ENCODE measurements at places on chromosomes 1 and 21.

DNA sequence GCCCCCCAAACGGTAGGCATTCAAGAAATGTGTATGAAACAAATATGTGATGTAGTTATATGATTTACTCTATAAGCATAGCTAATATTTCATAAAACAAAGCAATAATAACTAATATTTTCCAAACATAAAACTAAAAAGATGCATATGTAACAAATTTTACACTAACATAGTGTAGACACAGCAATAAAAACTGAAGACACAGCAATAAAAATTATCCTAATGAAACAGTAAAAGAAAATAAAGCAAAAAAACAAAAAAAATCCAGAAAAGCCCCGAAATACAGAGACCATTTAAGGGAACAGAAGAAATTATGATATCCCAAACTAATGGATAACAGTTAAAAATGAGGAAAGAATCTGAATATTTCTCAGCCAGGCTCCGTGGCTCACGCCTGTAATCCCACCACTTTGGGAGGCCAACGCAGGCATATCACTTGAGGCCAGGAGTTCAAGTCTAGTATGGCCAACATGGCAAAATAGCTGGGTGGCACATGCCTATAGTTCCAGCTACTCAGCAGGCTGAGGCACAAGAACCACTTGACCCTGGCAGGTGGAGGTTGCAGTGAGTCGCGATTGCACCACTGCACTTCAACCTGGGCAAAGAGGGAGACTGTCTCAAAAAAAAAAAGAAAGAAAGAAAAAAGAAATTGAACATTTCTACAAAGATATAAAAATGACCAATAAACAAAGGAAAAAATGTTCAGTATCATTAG is 38.2 kb upstream of the PSMG1 start:
- DNase-seq = no peak

DNA sequence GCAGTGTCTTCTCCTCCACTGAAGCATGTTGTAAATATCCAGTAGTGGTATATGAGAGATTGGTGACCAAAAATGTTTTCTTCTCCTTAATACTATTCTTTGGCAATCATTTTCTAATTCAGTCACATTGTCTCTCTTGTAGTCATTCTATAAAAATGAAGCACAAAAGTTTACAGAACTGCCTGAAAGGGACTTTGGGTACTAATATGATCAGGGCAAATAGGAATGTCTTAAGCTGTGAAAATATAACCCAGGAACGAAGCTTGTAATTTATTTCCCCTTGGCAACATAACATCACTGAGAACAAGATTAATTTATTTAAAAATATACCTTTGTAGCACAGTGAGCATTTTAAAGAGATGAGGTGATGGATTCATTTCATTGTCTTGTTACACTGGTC is 4.9 kb downstream of the B3GALT2 start:
- DNase-seq = no peak

DNA sequence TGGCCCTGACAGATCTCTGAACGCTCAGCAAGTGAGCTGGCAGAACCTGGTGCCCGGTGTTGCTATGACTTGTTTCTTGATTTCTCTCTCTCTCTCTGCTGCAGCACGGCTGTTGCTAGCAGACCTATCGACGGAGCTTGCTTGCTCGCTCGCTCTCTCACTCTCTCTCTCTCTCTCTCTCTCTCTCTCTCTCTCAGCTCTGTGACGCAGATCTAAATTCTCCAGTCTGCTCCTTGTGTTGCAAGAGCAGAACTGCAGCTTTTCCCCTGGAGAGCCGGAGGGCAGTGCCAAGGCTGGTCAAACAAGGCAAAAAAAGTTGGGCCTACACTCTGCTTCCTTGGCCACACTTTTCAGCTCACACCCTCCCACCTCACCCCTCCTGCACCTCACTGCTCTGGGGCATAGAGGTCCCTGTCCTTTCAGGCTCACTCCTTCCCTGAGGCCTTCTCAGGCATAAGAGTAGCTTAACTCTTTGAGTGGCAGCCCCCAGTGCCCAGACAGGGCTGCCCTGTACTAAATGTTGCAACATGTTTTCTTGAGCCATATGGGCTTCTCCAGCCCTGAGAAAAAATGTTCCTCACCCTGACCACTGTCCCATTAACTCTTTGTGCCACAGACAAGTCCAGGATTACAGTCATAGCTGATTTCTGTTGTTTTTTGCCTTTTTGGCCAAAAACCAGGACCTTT is 72.2 kb downstream of the CD46 start:
- peak; percentile 99 for DNase-seq

DNA sequence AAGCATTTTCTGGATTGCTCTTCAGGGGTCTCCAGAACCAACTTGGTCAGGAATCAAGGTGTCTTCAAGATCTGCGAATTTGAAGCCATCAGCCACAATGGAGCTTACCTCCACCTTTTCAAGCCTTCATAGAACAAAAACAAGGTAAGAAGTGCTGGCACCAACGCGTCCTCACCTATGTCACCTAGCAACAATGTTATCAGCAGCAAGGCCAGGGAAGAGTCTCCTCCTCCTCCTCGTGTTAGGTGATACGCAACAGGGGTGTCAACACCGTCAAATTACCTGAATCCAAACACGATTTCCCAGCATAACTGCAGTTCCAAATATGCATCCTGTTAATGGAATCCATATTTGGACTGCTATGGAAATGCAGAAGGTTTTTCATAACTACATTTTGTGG is 4.1 kb upstream of the TIAM1 start:
- DNase-seq = no peak

GRCh38 chr1:200342511-200343311 is 67.1 kb downstream of the ZNF281 start:
- peak; percentile 72 for DNase-seq

DNA sequence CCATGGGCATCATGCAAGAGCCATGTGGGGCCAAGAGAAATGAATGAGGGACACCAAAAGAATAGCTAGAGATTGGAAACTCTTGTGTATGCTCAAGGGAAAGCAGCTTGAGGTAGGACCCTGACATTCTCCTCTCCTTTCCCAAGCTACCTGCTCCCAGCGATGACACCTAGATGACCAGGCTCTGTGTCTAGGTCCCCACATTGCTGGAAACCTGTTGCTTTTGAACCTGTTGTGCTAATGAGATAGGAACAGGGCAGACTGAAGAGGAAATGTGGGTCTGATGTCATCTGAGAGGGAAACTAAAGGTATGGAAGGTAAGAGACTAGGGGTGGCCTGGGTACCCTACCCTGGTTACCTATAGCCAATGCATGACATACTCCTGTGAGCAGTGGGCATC is 1.8 kb downstream of the FMOD start:
- no peak for DNase-seq

- no peak for DNase-seq
Observed at GRCh38 chr1:86064899-86065298, 91.7 kb downstream of the COL24A1 start.

- no peak for DNase-seq
Observed at GRCh38 chr1:1085911-1086841, 12.1 kb upstream of the RNF223 start.

GRCh38 chr1:67754526-67754920 is 69.5 kb downstream of the GADD45A start:
- no peak for DNase-seq

- no peak for DNase-seq
Observed at GRCh38 chr1:28110555-28110954, 22.1 kb upstream of the EYA3 start.

- no peak for DNase-seq
Observed at GRCh38 chr1:220157738-220158137, 63.8 kb downstream of the IARS2 start.

DNA sequence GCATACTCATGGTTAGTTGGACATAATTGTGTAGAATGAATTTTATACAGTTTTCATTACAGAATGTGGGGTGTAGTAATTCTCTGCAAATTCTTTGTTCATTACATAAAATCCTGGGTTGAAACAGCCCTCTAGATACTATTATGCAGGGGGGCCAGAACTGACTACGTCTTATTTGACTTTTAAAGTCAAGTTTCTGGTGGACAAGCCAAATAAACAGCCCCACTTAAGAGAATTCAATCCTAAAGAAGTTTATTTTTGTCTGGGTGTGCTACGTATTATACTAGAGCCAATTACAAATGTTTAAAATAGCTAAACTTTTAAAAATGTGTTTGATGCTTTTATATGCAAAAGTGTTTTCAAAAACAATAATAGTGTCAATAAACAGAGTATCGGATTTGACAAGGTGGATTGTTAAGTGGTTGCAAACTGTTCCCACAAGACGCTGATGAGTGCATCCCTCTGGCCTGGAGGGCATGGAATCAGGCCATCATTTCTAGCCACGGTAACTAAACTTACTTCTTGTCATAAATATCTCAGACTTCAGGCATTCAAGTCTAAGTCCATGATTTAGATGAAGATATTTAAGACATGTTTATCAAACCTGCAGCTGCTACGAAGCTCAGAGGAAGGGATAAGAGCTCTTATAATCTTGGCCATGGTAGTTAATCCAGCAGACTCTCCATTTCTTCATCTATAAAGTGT is 646.3 kb downstream of the KIF26B start:
- no peak for DNase-seq

DNA sequence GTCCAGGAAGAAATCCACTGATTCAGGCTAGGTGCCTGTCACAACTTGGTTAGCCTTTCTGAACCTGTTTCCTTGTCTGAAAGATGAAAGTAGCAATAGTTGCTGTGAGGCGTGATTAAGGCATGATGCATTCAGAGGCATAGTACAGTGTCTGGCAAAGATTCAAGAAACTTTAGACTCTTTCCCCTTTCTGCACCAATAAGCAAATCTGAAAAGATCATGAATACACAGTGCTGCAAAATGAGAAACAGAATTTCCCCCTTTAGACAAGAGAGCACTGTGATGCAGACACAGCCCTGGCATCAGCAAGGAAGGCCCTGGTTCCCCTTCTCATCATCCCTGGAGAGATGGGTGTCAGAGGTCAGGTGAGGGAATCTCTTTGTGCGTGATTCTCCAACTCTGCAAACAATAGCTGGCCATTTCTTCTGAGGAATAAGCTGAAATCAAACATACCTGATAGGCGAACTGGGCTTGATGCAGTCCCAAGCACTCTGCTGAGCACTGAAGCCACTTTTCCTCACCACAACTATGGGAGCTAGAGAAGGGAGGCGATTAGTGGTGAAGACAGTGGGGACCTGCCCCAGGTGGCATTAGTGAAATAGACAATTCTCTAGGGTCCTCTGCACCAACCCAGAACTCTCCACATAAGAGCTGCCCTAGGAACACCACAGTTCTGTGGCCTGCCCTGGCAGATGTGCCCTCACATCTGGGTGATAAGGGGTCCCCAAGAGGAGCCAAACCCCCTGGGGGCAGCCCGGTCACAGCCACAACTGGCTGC is 41.7 kb downstream of the ITPKB start:
- peak; percentile 89 for DNase-seq

GRCh38 chr1:70034403-70034802 is 171.0 kb downstream of the LRRC40 start:
- peak; percentile 86 for DNase-seq

Measured in iris pigment epithelial cell (primary cell).